Heart left ventricle (tissue), 16 donors: ENCODE measurements at places on chromosomes 2 and 18.

GRCh38 chr18:37161491-37161890 lies 332.6 kb downstream of the KIAA1328 start:
- no peak for DNase-seq

- no peak for DNase-seq
Measured at GRCh38 chr18:13573750-13574149, 152.6 kb downstream of the FAM210A start.

DNA sequence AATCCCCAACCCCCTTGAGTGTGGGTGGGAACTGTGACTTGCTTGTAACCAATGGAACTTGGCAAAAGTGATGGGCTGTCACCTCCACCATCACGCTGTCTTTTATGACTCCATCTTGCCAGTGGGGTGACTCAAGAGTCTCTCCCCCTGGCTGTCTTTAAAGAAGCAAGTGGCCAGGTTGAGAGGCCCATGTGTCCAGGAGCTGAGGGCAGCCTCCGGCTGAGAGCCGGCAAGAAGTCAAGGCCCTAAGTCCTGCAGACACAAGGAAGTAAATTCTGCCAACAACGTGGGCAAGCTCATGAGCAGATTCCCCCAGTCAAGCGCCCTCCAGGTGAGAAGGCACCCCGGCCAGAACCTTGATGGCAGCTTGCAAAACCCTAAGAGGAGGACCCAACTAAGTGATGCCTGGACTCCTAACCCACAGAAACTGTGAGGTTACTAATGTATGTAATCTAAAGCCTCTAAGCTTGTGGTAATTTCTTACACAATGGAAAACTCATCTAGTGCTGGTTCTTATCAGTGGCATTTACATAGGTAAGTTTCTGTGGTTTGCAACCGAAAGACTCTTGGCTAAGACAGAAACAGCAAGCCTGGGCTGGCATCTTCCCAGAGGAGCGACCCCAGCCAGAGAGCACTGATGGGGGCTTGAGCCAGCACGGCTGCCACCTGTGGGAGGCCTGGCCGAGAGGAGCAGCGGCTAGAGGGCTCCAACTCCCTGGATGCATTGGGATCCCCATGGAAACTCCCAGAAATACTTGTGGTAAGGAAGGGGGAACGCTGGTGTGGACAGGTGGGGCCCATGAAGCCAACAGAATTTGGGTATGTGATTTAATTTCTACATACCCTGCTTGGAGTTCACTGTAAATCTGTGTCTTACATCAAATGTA lies 49.3 kb downstream of the CIB4 start:
- no peak for DNase-seq

GRCh38 chr18:22604986-22605421 lies 187.3 kb upstream of the CTAGE1 start:
- no peak for DNase-seq

- DNase-seq: no peak
Measured at GRCh38 chr2:25063876-25064660, 22.2 kb downstream of the EFR3B start.

- DNase-seq: no peak
Measured at GRCh38 chr2:48717846-48718245, 37.7 kb downstream of the LHCGR start.

- no peak for DNase-seq
Measured at GRCh38 chr2:233857511-233858141, 3.3 kb upstream of the HJURP start.

DNA sequence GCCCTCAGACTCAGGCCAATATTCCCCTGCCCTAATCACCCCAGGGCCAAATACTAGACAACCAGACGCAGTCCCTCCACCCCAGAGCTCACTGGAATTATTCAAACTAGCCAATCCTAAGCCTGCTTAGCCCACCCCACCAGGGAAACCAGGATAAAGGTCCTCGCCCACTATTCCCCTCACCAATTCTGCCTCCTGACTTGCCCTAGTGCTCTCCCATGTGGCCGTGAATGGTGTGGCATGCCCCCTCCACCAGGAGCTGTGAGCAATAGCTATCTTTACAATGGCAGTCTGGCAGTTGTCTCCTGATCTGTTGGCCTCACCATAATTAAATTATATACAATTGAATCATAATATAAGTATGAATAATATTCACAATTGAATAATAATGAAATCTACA lies 42.3 kb downstream of the FAM124B start:
- no peak for DNase-seq

- DNase-seq: no peak
Measured at GRCh38 chr2:143375384-143375880, 246.2 kb downstream of the ARHGAP15 start.

DNA sequence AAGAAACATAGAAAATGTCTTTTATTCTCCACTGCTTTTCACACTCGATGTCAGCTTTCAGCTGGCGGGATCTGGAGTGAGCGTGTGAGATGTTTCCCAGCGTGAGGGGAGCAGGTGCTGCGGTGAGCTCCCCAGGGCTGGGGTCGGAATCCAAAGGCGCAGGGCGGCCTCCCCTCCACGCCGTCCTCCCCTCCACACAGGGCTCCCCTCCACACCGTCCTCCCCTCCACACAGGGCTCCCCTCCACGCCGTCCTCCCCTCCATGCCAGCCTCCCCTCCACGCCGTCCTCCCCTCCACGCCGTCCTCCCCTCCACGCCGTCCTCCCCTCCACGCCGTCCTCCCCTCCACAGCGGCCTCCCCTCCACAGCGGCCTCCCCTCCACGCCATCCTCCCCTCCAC lies 26.9 kb upstream of the KCNG2 start:
- no peak for DNase-seq

GRCh38 chr2:69104261-69104660 lies 91.3 kb downstream of the ANTXR1 start:
- DNase-seq: no peak

- DNase-seq: no peak
Measured at GRCh38 chr2:20351555-20352229, 1.0 kb upstream of the PUM2 start.

DNA sequence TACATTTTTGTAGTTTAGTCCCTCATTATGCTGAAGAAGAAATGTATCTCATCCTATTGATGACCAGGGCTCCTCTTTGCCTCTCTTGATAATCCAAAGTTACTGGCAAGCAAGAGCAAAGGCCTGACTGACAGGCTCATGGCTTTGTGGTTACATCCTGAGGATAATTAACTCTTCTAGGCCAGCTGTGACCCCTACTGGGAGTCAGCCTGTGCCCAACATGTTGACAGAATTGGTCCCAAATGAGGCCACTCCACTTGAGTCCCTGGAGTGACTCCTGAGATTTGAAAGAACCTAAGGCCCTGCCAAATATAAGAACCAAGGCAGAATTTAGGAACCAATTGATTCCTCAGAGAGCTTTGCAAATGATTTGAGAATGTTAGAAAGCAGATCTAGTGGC lies 973.8 kb upstream of the CELF4 start:
- no peak for DNase-seq

DNA sequence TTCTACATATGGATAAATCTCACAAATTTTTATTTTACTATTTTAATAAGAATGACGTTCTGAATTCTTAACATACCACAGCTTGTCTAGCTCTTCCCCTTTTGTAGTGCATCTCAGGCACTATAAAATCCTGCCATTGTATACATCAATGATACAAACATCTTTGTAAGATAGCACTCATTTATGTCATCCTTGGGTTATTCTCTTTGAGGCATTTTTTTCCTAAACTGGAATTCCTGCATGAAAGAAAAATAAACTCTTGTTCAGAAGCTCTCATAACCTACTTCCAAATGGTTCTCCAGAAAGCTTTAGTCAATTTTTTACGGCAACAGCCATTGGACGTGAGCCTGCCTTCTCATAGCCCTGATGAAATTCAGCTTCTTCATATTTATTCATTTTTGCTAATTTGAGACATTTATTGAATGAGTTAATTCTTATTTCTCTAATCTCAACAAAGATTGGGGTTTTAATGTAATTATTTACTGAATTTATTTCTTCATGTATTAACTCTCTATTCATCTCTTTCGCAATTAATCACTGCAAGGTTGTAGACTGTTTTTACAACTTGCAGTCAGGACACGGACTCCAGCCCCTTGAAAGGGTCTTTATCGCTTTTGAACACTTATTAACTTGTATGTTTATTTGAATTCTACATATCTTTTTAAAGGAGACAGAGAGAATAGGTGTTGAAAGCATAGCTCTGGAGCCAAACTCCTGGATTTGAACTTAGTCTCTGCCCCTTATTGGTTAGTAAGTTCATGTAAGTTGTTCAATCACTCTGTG lies 57.6 kb upstream of the PARD3B start:
- no peak for DNase-seq

DNA sequence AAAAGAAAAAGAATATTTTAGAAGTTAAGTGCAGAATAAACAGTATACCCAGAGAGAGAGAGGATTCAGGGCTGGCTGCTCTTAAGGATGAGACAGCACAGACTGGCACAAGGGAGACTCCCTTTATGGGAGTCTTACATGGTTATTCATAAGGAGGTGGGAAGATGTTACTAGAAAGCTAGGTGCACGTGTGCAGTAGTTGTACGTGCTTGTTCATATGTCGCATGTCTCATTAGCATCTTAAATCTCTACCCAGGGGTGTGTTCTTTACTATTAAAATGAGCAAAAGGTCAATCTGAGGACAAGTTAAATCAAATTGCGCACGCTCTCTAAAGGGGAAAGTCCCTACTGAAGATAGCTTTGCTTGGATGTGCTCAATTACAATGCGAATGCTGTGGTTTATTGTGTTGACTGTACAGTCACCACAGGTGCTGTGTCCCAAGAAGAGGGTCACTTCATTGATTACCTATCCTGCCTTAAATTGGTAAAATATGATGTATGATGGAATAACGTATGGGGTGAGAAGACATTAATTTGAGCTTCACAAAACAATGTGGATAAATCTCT lies 368.0 kb upstream of the SPHKAP start:
- no peak for DNase-seq

DNA sequence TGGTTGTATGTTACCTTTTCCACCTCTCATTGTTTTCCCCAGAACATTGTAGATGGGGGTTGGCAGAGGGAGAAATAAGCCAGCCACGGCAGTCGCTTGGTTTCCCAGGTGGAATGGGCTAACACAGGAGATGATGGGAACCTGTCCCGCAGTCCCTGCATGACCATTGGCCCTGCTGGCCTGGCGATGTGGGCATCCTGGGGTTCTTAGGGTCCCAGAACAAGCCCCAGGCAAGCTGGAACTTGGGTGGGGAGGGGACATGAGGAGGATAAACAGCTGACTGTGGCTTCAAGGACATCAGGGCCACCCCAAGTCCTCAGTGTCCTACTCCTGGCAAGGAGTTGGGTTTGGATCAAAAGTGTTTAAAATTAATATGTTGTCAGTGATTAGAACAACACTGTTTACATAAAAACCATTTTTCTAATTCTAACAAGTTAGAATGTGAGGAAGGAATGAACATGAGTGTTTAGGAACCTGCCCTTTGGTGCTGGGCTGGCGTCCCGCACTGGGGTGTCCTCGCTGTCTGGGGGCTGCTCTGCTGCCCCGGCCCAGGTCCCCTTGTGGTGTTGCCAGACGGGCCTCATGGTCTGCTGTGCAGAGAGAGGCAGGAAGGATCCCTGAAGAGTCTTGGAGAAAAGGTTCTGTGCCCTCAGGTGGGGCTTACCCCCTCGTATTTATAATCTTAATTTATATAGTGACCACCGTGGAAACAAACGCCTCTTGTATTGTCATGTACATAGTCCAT lies 95.1 kb downstream of the USP40 start:
- no peak for DNase-seq

GRCh38 chr2:94872676-94873361 lies 1.6 kb downstream of the TEKT4 start:
- no peak for DNase-seq

- no peak for DNase-seq
Measured at GRCh38 chr2:172038604-172039003, 38.9 kb downstream of the METAP1D start.

GRCh38 chr2:127041259-127041970 lies 65.5 kb downstream of the BIN1 start:
- no peak for DNase-seq

- no peak for DNase-seq
Measured at GRCh38 chr2:217463402-217464075, 539.3 kb downstream of the TNS1 start.
